ENCODE measurements at places on chromosomes 2 and 18.

DNA sequence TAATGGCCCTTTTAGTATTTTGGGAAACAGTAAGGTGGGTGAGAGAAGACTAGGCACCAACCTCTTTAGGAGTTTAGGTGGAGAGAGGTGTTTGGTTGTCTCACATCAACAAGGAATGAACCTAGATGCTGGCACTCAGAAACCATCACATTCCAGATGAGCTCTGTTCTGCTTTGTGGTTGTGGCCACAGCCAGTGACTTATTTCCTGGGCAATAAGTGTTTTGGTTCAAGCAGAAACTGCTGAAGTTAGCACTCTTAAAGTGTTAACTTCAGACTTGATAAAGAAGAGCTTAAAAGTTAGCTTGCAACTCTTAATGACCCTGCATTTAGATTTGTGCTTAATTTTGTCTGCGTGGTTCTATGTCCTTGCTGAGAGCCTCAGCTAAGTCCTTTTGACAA, 929.2 kb downstream of the SLC4A3 start:
- no peak for DNase-seq

DNA sequence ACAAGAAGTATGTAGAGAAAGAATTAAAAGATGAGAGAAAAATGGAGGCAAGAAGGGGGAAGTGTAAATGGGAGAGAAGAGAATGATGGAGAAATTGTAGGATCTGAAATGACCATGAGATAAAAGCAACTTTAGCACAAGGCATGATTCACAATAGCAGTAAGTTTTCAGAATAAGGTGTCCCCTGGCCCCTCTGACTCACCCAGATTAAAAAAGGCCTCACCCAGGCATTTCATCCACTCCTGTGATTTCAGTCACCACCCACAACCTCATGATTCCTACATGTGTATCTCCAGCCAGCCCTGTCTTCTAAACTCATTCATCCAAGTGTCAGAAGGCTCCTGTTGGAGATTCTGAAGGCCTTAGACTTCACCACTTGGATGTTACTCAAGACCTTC, 56.6 kb downstream of the SP100 start:
- no peak for DNase-seq

GRCh38 chr2:160055726-160056108, 6.7 kb downstream of the PLA2R1 start:
- no peak for DNase-seq

DNA sequence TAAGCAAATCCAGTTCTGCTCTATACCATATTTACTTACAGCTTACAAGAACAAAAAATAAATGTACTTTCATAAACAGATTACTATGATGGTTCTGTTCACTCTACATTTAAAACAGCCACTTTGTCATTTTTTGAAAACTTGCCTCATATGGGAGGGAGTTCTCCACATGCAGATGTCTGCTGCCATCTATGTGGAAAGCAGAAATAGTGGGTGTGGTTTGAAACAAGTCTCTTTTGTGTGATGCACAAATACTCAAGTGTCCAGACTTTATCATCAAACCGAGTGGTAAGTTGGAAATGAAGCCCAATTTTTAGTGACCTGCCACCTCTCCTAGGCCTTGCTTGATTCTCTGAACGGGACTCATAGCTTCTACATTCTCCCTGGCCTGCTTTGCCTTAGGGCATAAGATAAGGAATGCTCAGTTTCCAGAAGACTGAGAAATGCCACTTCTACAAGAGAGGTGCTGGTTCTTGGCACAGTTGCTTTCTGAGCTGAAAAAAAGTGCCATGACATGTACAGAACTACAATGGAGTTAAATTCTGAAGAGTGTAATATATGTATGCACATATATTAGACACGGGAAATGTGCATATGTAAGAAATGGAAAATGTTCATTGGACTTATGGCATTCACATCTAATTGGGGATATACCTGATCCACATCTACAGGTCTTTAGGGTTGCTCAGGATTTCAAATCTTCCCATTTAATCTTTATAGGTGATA, 221.0 kb downstream of the SLC8A1 start:
- no peak for DNase-seq

DNA sequence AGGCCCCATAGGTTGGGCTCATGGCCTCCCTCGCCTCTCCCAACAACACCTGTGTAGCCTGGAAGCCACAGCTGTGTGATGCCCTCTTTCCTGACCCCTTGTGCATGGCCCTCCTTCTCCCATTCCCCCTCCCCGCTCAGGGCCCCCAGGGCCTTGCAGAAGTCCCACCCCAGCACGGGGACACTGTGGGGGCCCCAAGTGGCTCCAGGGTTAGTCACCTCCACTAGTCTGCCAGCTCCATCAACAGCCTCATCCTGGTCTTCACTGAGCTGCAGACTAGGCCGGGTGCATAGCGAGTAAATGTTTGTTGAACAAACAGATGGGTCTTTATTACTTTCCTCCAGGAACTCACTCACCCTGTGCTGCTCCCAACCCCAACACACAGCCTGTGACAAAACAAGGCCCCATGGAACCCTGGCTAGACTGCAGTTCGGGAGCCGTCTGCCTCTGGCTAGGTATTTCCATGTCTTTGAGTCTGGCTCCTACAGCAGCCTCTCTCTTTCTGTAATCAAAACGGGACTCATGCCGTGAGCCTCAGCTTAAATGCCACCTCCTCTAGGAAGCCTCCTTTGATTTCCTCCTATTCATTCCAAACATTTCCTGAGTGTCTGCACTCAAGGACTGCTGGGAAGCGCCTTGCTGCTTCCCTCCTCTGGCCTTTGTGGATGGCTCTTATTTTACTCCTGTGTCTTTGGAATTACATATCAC, 109.9 kb upstream of the ID2 start:
- DNase-seq = no peak

GRCh38 chr2:19070886-19071285, 287.5 kb downstream of the OSR1 start:
- no peak for DNase-seq

GRCh38 chr2:240819126-240819857, 727 bp downstream of the KIF1A start:
- no peak for DNase-seq

DNA sequence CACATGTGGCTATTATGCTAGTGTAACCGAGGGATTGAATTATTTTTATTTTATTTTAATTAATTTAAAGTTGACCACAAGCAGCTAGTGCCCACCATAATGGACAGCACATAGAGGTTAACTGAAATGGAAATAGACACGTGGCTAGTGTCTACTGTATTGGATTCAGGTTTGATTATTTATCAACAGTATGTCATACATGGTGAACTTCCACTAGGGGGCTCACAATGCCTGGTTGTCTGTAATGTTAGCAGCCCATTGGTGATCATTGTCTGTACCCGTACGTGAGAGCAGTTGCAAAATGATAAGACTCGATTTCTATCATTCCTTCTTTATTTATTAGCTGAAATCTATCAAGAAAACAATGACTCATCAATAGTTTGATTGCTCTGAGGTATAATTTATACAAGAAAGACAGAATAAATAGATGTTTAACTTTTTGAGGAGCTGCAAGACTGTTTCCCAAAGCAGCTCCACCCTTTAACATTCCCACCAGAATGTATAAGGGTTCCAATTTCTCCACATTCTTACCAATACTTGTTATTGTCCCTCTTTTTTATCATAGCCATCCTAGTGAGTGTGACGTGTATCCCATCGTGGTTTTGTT, 76.5 kb downstream of the CYBRD1 start:
- DNase-seq = peak; percentile 68

GRCh38 chr2:154697418-154698252, 860 bp upstream of the KCNJ3 start:
- no peak for DNase-seq

DNA sequence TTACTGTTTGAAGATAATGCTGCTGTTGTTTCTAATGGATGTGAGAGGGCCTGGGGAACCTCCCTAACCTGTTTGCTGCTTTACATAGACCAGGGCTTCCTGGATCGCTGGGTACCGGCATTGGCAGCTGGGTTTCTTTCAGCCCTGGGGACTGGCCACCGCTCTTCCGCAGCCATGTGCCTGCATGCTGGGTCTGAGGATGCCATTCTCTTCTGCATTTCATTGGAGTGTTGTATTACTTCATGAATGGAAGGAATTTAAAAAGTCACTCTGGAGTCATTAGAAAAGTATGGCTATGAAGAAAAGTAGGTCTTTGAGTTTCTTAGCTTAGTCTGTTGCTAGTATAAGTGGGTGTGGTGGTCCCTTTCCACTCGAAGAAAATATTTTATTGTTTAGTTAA, 107.3 kb upstream of the MGAT5 start:
- DNase-seq = no peak

DNA sequence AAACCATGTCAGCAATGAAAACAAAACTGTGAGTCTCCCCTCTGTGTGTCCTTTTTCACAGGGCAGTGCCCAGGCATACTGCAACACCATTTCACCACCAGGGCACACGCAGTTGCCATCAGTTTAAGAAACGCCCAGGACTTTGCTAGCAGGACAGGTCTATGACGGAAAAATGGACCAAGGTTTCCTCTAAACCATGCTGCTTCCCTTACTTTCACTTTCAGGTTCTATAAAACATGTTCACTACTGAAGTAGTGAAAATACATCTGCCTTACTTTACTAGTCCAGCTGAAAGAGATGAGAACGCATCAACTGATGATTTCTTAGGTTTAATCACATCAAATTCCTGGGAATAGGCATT, 110.5 kb downstream of the TCF4 start:
- DNase-seq = peak; percentile 47

- no peak for DNase-seq
These were observed 115.3 kb upstream of the THOC1 start for GRCh38 chr18:383135-383534.

- DNase-seq = no peak
These were observed 641.9 kb downstream of the SLC4A3 start for GRCh38 chr2:220269367-220269766.

- DNase-seq = no peak
These were observed 460.5 kb downstream of the TGIF1 start for GRCh38 chr18:3910512-3910911.

DNA sequence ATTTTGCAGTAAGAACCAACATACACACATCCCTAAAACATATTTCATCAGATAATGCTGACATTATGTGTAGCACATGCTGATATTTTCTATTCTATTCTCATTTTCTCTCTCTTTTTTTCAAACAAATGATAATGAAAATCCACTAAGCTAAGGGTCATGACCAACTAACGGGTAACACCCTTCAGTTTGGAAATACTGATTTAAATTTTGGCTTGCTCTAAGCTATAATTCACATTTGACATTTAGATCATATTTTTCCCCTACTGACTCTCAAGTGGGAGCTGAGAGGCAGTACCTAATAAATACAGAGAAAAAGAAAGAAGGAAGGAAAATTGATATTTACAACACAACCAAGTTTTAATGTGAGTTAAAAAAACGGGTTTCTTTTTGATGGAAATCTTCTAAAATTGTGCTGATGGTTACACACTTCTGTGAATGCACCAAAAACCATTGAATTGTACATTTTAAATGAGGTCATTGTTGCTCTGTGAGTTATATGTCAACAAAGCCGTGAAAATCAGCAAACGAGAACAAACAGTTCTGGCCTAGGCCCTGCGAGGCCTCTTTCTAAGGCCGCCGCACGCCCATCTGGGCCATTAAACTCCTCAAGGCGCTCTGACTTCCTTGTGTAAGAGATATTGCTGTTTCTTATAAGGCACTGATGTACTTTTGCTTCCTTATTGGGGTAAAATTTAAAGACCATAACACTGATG, 124.2 kb downstream of the GALR1 start:
- DNase-seq = no peak

DNA sequence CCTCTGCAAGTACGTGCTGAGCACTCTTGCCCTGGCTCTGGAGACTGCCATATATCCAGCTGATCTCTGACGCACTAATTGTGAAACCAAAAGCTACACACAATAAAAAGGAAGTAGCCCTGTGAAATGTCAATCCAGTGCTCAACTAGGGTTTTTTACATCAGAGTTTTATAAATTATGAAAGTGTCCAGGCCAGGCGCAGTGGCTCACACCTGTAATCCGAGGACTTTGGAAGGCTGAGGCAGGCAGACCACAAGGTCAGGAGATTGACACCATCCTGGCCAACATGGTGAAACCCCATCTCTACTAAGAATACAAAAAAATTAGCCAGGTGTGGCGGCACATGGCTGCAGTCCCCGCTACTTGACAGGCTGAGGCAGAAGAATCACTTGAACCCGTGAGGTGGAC, 24.5 kb upstream of the PEX13 start:
- peak; percentile 43 for DNase-seq

GRCh38 chr2:57602733-57603132, 443.9 kb upstream of the VRK2 start:
- DNase-seq = no peak

- DNase-seq = no peak
These were observed 199.7 kb downstream of the TNS1 start for GRCh38 chr2:217802876-217803652.

GRCh38 chr2:199933466-199933865, 21.8 kb downstream of the TYW5 start:
- DNase-seq = no peak

GRCh38 chr2:55097082-55097460, 46.8 kb upstream of the RTN4 start:
- no peak for DNase-seq

- no peak for DNase-seq
These were observed 434.2 kb downstream of the ZNF521 start for GRCh38 chr18:24917767-24918166.

DNA sequence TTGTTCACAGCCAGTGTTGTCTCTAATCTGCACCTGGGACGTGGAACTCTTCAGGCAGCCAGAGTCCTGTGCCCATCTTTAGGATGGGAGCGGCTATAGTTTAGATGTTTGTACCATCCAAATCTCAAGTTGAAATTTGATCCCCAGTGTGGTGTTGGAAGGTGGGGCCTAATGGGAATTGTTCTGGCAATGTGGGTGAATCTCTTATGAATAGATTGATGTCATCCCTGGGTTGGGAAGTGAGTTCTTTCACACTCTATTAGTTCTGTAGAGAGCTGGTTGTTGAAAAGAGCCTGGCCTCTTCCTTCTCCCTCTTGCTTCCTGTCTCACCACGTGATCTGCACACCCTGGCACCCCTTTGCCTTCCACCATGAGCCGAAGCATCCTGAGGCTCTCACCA, 300.9 kb downstream of the TXNL1 start:
- no peak for DNase-seq

- DNase-seq = no peak
These were observed 67.5 kb downstream of the EVA1A start for GRCh38 chr2:75493230-75493629.

DNA sequence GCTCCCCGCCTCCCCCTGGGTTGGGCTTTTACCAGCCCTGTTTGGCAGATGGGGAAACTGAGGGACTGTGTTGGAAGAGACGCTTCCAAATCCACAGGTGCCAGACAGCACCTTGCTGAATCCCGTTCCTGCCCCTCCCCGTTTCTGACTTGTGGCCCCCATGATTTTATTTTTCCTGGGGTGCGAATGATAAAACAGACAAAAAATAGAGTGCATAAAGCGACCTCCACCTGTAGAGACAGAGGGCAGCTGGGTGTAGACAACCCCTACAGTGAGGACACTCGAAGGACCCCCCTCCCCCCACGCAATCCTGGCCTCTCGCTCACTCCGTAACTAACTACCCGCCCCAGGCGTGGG, 2.2 kb upstream of the CTDSP1 start:
- DNase-seq = peak; percentile 60

- no peak for DNase-seq
These were observed 247.0 kb downstream of the ICOS start for GRCh38 chr2:204183608-204184007.

Data from activated CD8-positive, alpha-beta T cell treated with anti-CD3 and anti-CD28 coated beads, Interleukin-2, amount 10 ng/mL, durations not matched to agents 7 days and 5 days (primary cell).